Body of pancreas (tissue), 4 donors: ENCODE measurements at places on chromosomes 2 and 18. TPM values are rescaled to one million over a fixed set of nuclear protein-coding genes. Genes with fewer than 3 reads are reported as not detected.

- DNase-seq = no peak
Measured at GRCh38 chr2:29334706-29335105, 219.5 kb downstream of the CLIP4 start.

GRCh38 chr18:11149441-11150270 is at the start of gene PIEZO2:
Gene PIEZO2, minus strand, starts transcription at chr18:11149569. Its CDS starts 981 bp downstream, at chr18:11148588.
- DNase-seq = peak; percentile 49

- no peak for DNase-seq
Measured at GRCh38 chr18:80252136-80252535, 4.8 kb upstream of the PARD6G start.

DNA sequence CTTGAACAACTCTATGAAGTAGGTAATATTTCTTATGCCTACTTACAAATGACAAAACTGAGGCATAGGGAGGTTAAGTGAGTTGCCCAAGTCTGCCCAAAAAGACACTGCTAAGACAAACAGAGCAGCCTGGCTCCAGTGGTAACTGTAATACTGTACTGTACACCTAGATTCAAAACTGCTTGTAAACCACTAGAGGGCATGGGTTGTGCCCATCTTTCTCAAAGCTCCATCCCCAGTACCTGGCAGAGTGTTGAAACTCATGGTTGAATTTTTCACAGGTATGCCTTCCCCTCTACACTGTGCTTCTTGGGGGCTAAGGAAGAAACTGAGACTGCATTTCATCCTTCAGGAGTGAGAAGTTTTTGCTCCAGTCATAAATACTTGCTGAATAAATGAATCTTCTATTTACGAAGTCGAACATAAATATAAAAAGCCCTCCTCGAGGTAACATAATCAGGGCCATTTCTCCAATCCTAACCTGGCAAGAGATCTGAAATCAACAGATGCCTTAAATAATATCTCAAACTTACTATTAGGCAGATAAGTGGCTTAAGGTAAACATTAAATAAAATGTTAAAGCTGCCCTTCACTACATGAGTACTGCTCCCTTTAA is 2.0 kb downstream of the PPP4R1 start:
- peak; percentile 52 for DNase-seq

- no peak for DNase-seq
Measured at GRCh38 chr2:11466307-11467128, 557 bp upstream of the E2F6 start.

GRCh38 chr18:47985866-47986265 is 55.4 kb upstream of the SMAD2 start:
- peak; percentile 32 for DNase-seq

DNA sequence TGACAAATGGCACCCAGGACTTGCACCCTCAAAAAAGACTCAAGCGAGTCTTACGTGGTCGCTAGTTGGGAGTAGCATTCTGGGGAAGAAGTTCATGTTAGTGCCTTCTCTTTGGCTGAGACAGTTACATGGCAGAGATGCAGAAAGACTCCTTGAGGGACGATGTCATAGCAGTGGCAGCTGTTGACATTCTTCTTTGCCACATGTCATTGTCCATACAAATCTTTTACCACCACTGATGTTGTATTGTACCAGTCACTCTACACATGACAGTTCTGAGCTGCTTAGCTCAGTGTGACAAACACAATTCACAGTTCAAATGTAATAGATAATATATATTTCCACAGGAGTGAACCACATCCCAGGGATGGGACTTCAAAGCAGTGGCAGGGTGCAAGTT is 197.1 kb downstream of the TCF4 start:
- DNase-seq = no peak

- no peak for DNase-seq
Measured at GRCh38 chr2:215366440-215367032, 54.7 kb downstream of the ATIC start.

DNA sequence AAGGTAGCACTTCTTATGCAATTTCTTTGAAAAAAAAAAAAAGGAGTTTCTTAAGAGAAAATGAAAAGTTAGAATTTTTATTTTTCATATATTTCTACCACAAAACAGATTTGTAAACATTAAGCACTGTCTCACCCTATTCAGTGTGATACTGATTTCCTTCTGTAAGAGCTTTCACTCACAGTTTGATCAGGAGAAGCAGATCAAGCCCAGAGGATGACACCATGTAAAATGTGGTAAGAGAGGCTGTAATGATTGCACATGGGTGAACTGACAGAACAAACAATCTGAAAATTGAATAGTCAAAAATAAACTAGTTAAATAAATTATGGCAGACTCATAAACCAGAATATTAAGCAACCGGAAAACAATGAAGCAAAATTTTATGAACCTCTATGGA is 54.5 kb downstream of the MEMO1 start:
- DNase-seq = no peak

GRCh38 chr2:214560176-214560575 is 149.3 kb downstream of the VWC2L start:
- DNase-seq = no peak

GRCh38 chr2:201600906-201601305 is 42.4 kb downstream of the TMEM237 start:
- DNase-seq = no peak

- DNase-seq = no peak
Measured at GRCh38 chr2:187297801-187298200, 150.3 kb downstream of the CALCRL start.

DNA sequence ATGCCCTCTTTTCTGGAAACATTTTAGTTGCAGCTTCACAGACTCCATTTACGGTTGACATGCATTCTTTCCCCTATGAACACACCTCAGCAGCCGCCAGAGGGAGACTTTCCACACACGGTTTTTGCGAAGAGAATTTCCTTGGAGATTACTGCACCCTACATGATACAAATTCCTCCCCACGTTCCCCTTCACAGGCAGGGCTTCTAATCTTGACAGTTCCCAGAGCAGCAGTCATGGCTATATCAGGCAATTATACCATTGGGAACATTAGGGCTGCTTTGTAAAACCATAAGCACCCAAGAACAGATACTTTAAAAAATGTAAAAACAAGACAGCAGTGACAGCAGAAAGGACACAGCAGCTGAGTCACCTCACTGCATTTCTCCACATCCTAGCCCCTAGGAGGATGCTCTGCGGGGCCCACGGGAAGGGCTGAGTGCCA is 253.8 kb downstream of the TGIF1 start:
- DNase-seq = peak; percentile 68

GRCh38 chr2:219461047-219461514 is 26.4 kb downstream of the SPEG start:
- DNase-seq = no peak

- no peak for DNase-seq
Measured at GRCh38 chr2:20398956-20399567, 47.8 kb upstream of the RHOB start.

GRCh38 chr2:135875491-135876065 is 665 bp downstream of the MCM6 start:
- peak; percentile 64 for DNase-seq

DNA sequence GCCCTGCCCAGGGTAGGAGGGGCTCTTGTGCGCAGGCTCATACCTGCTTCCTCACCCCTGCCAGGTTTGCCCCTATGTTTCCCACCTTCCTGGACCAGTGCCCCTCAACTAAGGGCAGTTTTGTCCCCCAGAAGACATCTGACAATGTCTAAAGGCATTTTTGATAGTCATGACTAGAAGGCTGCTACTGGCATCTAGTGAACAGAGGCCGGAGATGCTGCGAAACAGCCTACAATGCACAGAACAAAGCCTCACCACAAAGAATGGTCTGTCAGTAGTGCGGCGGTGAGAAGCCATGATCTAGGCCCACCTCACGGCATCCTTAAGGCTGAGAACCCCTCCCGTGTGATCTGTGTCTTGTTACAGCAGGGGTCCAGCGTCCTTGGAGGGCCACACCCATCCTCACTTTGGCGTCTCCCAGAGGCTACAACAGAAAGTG is 96.0 kb downstream of the TMEM17 start:
- no peak for DNase-seq

- DNase-seq = no peak
Measured at GRCh38 chr2:48175254-48175653, 269.0 kb upstream of the FBXO11 start.

DNA sequence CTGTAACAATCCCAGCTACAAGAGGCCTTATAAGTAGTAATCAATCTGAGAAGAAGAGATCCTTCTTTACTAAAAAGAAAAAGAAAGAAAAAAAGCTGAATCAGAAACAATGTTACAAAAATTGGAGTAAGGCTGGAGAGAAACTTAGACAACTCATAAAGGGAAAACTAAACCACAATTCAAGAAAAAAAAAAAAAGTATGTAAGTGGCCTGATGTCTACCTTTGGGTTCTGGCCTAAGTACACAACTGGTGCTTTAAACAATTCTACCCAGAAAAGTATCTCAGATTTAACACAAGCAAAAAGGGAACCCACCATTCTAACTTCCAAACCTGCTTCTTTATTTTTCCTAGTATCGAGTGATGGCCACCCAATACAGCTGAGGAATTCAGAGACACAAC is 45.3 kb downstream of the ZNF521 start:
- no peak for DNase-seq

- DNase-seq = no peak
Measured at GRCh38 chr18:46411867-46412690, 244.9 kb downstream of the LOXHD1 start.

DNAH7 gene
- total RNA-seq = 7.8 TPM

POMC gene
- total RNA-seq = 2.9 TPM

TSPYL6 gene
- total RNA-seq = not detected

CAPN14 gene
- total RNA-seq = not detected

LAMA3 gene
- 21.1 TPM for total RNA-seq

BCL2 gene
- total RNA-seq = 18.5 TPM

CYP26B1 gene
- total RNA-seq = 0.52 TPM

RIF1 gene
- 22.6 TPM for total RNA-seq

TFPI gene
- 21.1 TPM for total RNA-seq

ANKRD30B gene
- total RNA-seq = 5.9 TPM

ZNF514 gene
- 11.2 TPM for total RNA-seq
